ENCODE measurements at places on chromosomes 4 and X.

GRCh38 chr4:54872261-54872660 is 214.5 kb downstream of the KIT start:
- no peak for DNase-seq

GRCh38 chr4:18051281-18051680 is 29.7 kb upstream of the LCORL start:
- DNase-seq: no peak

- DNase-seq: no peak
These were observed 192.2 kb downstream of the MID1IP1 start for GRCh38 chrX:38993500-38993899.

DNA sequence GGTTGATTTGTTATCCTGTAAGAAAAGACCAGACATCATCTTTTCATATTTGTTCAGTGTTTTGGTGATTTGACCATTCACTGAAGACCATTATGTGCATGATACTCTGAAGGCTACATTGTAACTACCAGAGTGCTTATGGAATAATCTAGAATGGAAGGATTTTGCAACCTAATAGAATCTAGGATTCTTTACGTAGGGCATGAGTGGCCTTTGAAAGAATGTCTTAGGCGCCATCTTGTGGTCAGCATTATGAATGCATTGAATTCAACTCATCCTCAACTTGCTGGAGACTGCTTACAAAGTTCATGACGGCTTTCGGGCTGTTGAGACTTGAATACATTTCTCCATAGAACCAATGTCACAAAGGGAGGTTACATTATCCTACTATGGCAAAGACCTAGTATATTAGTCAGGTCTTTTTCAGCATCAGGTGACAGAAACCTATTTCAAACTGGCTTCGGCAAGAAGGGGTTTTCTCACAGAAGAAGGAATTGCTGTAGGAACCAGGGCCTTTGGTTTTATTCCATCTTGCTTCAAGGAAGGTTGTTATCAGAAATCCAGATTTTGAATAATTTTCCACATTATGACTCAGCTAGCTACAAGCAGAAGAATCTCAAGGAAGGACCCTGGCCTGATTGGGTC is 104.1 kb downstream of the GPAT3 start:
- no peak for DNase-seq

- DNase-seq: no peak
These were observed 10.2 kb downstream of the CRLF2 start for GRCh38 chrX:1202251-1202650.

GRCh38 chrX:148917441-148917840 is 417.0 kb downstream of the AFF2 start:
- no peak for DNase-seq

DNA sequence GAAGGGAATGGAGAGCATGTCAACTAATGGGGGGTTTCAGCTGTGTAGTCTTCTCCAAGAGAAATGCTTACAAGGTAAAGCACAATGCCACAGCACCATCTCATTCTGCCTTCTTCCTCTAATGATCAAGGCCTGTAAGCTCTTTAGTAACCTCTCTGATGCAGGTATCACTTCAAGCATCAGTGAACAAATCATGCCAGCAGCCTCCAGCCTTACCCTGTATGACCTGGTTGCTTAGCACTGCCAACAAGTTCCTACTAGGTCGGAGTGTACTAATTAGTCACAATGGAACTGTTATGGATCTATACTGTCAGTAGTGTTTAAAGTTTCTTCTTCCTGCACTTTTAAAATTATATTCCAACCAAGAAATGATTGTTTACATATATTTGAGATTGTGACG is 197.7 kb downstream of the GRID2 start:
- no peak for DNase-seq
